ENCODE measurements at places on chromosomes 7 and 10.

GRCh38 chr10:9814285-9814864 lies 1203.3 kb upstream of the CELF2 start:
- DNase-seq = peak; percentile 4

- no peak for DNase-seq
Measured at GRCh38 chr7:158109364-158110033, 478.1 kb downstream of the PTPRN2 start.

DNA sequence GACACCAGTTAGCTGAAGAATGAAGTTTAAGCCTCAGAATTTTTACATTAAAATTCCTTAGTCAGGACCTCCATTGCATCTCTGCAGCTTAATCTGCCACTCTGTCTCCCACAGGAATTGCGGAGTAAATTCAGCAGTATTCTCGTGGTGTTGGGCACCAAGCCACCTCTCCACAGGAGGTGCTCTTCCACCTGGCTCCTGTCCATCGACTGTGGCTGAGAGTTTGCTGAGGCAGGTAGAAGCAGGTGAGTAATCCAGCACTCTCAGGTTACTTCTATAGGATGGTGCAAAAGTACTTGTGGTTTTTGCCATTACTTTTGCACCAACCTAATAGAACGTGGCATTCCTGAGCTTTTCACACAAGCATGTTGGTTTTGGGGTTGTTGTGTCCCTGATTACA lies 134.1 kb downstream of the GFRA1 start:
- no peak for DNase-seq

- no peak for DNase-seq
Measured at GRCh38 chr10:132248455-132249225, 59.1 kb downstream of the STK32C start.

GRCh38 chr7:24334012-24334411 lies 50.0 kb downstream of the NPY start:
- no peak for DNase-seq

GRCh38 chr7:5665094-5666025 lies 116.1 kb downstream of the RNF216 start:
- DNase-seq = peak; percentile 68

DNA sequence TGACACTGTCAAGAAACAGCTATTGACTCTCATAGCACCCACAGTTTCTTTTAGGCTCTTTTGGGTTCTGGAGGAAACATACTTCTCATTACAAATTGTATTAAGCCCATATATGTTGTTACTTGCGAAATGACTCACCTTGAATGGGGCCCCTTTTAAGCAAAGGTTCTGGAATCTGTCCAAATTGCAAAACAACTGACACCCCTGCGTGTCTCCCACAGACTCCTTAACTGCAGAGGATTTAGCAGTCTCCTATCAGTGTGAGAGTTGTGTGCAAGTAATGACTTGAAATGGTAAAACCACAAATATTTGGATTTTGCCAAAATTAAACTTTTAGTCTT lies 192.3 kb downstream of the DNAJC1 start:
- no peak for DNase-seq

GRCh38 chr7:2751086-2751485 lies 63.1 kb downstream of the AMZ1 start:
- DNase-seq = no peak

DNA sequence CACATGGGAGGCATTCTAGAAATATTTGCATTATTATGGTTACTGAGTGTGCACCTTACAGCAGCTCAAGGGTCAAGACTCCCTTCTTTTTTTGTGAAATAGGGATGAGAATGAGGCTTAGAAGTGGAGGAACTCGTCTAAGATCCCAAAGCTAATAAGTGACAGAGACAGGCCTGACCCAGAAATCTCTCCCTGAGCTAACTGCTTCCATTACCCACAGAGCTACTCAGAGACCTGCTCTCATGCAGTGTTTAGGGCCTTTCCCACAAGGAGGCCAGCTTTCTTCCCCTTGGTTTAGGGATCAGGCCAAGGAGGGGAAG lies 301.7 kb downstream of the RPS24 start:
- DNase-seq = no peak
